ENCODE measurements at places on chromosomes 3 and 15.

DNA sequence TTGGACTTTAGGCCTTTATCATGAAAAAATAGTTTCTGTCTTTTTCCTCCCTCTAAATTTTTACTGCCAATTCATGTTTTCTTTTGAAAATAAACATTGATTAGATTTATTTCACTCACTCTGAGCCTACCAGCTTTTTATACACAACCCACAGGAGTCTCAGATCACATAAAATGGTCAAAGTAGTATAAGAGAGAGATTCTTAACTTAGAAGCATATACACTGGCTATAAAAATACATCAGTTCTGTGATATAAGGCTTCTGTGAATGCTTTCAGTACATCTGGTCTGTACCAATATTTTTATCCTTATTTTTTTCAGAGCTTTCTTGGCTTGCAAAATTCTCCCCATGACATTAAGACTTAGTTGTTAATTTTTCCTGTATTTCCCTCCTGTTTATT is 117.0 kb upstream of the PTX3 start:
- DNase-seq, result no peak

DNA sequence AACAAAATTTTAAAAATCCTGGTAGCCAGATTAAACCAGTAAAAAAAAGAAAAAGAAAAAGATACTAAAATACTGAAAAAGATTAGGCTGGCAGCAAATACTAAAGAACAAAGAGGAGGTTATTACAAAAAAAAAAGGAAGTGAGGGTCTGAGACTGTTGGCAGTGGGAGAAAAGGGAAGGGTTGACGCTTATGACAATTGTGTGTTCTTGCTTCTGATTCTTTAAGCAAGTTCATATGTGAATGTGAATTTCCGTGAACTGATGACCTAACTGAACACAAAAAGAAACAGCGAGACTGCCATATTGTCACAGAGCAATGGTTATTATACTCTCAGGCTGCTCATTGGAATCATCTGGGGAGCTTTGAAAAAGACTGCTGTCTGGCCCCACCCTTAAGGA is 56.5 kb downstream of the ATP13A4 start:
- no peak for DNase-seq

DNA sequence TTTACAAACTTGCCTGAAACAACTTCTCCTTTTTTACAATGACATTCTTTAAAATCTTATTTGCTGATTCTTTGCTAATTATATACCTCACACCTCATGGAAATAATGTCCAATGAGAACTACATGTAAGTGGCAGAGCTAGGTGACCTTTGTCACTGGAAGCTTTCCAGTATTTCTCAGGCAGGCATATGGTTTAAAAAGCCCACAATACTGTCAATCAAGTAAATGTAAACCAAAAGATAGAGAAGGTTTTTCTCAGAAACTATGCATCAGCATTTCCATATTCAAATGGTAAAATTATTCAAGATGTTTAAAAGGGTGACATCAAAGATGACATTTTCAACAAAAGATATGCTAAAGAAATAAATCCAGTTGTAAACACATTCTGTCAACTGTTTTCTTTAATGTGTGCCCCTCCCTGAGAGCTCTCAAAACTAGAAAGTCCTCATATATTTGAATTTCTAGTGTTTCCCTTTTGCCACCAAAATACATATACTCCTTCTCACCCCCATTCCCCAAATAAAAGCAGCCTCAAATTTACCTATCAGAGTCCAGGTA is 10.1 kb upstream of the STRIT1 start:
- DNase-seq, result no peak

GRCh38 chr3:133211449-133211848 is 173.3 kb downstream of the TMEM108 start:
- DNase-seq, result peak; percentile 71

DNA sequence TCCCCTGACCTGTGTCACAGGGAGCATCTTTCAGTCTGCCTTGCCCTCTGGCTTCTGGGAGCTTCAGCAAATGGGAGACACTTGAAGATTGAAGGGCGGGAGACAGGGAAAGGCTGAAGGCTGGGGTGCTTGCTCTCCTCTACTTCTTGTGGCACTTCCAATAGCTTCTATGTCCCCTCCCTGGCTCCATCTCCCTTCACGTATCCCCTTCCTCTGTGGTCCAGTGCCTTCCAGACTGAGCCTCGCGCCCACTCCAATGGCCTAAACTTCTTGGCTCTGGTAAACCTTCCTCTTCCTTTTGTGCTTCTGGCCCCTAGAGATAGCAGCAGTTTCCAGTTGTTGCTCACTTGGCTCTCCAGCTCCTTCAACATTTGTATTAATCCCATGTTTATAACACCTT is 69.8 kb upstream of the TOPAZ1 start:
- DNase-seq, result no peak

DNA sequence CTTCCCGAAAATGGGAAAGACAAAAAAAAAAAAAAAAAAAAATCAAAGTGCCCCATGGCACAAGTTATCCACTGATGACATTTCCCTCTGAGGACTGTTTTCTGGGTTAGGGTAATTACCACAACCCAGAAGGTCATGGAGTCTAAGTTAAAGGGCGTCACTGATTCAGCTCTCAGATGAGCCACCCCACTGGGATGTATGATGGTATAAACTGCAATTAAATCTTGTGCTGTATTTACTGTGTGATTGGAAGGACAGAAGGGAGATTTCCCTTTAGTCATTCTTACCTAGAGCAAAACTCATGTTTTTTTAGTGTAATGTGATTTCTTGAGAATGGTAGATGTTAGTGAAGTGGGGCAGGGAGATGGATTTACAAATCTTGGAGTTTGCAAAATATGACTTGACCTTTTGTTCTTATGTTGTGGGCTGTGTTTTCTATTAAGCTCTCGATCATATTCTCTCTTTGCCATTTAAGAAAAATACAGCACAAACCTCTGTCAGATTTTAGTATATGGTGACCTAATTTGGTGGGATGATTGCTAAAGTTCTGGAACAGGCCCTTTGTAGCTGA is 244.2 kb downstream of the PTPRG start:
- DNase-seq, result no peak

- no peak for DNase-seq
Observed at GRCh38 chr3:188170461-188171459, 16.8 kb downstream of the LPP start.

- no peak for DNase-seq
Observed at GRCh38 chr3:158489181-158489580, 81.8 kb upstream of the MLF1 start.
